ENCODE measurements at places on chromosomes 16 and 17. TPM values are rescaled to one million over a fixed set of nuclear protein-coding genes. Genes with fewer than 3 reads are reported as not detected.

Gene AATK
- 0.29 TPM for total RNA-seq

GRCh38 chr16:2429771-2430663 lies 770 bp downstream of the CCNF start:
- H3K27ac ChIP-seq = peak overlapping the region; percentile 57
- peaks cover 11% of the 10 kb centered on the region for H3K4me1 ChIP-seq
- peak overlapping the region; percentile 69 for H3K4me3 ChIP-seq

- no peaks in the 10 kb centered on the region for H3K27me3 ChIP-seq
- no peak overlapping the region for H3K4me3 ChIP-seq
- no peak for DNase-seq
- no peak overlapping the region for H3K27ac ChIP-seq
Observed at GRCh38 chr16:69544088-69544487, 21.7 kb upstream of the NFAT5 start.

DNA sequence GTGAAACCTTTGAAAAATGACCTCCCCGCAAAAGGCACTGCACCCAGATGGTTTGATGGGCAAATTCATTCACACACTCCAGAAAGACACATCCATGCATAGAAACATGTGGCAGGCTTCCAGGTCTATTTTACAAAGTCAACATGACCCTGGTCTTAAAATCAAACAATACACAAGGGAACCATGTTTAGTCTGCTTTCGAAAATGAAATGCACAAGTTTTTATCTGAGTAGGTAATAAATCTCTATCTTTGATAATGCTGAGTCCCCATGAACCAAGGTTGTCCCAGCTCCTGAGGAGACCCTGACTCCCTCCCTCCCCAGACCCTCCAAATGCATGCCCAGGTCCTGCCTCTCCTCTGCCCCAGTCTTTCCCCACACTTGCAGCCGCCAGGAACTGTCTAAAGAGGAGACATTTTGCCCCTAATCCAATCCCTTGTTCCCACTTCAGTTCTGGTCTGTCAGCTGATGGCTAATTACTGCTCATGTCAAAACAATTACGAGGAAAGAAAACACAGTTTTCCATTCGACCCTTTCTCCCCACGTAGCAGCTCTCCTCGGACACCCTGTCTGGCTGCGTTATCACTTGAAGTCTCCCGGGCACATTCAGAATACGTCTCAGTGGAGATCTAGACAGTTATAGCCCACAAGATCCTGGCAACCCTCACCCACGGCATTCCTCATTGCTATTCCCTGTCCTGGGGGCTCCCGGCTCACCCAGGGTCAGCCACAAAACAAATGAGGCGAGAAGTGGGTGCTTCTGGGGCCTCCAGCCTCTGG lies 68.8 kb upstream of the RCVRN start:
- no peaks in the 10 kb centered on the region for H3K27me3 ChIP-seq
- no peaks in the 10 kb centered on the region for H3K36me3 ChIP-seq
- H3K27ac ChIP-seq = no peak overlapping the region
- DNase-seq = no peak

Gene ALDH3A1
- total RNA-seq = not detected
